Stimulated activated CD4-positive, alpha-beta T cell treated with anti-CD3 and anti-CD28 coated beads, Interleukin-1b, Interleukin-23, amount 100 ng/mL, for 1 hour (primary cell): ENCODE measurements at places on chromosomes 1 and 21.

GRCh38 chr1:12150456-12151200 lies 16.2 kb upstream of the TNFRSF1B start:
- DNase-seq, result no peak

GRCh38 chr1:187244623-187245022 lies 415.9 kb downstream of the PLA2G4A start:
- no peak for DNase-seq

- no peak for DNase-seq
These were observed 102.1 kb upstream of the NBPF4 start for GRCh38 chr1:108345776-108346531.

- no peak for DNase-seq
These were observed 340.3 kb upstream of the SNX7 start for GRCh38 chr1:98321191-98321590.

- no peak for DNase-seq
These were observed 62.2 kb upstream of the ATP1B1 start for GRCh38 chr1:169044296-169044695.
